Gastroesophageal sphincter (tissue), 4 donors: ENCODE measurements at places on chromosomes 5 and 9. TPM values are rescaled to one million over a fixed set of nuclear protein-coding genes. Genes with fewer than 3 reads are reported as not detected.
A peak's percentile ranks its signal among the peaks of the same experiment; 100 is the strongest.

GRCh38 chr9:124262649-124262972, 4.9 kb downstream of the NEK6 start:
- ATAC-seq, result no peak

GRCh38 chr9:130364619-130365322, 80.0 kb upstream of the ASS1 start:
- ATAC-seq, result peak; percentile 18

GRCh38 chr9:96327694-96328352, 25.8 kb upstream of the HSD17B3 start:
- ATAC-seq, result peak; percentile 72

- no peak for ATAC-seq
These were observed 215.1 kb downstream of the SH3GL2 start for GRCh38 chr9:17793713-17794622.

PCDHA4 gene
- total RNA-seq, result 0.96 TPM

DNA sequence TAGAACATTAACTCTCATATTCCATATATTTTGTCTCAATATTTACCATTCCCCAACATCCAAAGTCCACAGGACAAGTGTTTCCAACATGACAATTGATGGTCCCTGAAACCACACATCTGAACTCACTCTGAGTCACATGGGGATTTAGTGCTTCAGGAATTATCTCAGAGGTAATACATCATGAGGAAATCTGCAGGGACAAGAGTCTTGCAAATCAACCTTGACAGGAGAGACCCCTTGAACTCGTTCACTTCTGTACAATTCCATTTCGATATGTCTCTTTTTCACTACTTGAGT, 119.7 kb upstream of the ABCA1 start:
- no peak for ATAC-seq

MARCOL gene
- not detected for total RNA-seq

NPR3 gene
- total RNA-seq, result 1.6 TPM

ADAMTS12 gene
- 6.5 TPM for total RNA-seq

GRCh38 chr5:40628407-40628806, 51.3 kb upstream of the PTGER4 start:
- no peak for ATAC-seq

DNA sequence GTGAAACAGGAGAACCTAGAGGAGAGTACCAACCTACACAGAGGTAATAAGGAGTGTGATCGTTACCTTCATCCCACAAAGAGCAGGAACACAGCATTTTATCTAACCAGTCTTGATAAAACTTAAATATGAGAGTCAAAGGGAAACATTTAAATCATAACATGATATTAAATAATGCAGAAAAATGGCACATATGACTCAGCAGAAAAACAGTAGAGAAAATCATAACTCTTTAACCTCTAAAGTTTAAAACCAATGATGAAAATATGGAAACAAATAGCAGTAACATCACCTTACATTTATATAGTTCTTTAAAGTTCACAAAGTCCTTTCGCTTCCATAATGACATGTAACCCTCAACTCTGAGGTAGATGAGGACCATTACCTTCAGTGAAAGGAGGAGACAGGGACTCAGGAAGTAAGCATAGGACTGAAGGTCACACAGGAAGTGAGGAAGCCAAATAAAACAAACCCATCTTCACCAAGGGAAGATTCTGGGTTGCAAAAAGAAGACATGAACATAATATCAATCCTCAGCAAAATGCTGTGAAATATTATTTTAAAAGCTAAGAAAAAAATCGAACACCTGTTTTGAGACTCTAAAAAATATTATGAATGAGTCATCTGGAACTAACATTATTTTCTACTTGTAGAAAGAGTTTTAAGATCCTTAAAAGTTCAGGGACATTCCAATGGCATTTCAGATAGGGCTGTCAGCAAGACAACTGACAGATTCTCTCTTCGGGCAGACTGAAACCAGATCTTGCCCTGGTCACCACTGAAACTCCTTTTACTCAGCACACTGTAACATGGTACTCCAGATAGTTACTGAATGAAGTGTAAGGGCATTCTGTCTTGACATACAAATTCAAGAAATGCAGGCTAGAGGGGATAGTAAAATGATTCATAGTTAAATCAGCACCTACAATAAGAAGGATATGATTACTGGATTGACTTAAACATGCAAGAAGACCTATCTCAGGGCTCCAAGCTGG, 148.5 kb downstream of the EPB41L4A start:
- no peak for ATAC-seq

- no peak for ATAC-seq
These were observed 565.5 kb upstream of the DMAC1 start for GRCh38 chr9:8365029-8365428.
